Trophoblast cell (in vitro differentiated cells and primary cell): ENCODE measurements at places on chromosomes 1 and 21.
A peak's percentile ranks its signal among the peaks of the same experiment; 100 is the strongest.

- H3K36me3 ChIP-seq = no peaks in the 10 kb centered on the region
- H3K27me3 ChIP-seq = no peaks in the 10 kb centered on the region
- DNase-seq = no peak
- H3K27ac ChIP-seq = no peak overlapping the region
These were observed 48.2 kb upstream of the ACTRT2 start for GRCh38 chr1:2972879-2973575.

DNA sequence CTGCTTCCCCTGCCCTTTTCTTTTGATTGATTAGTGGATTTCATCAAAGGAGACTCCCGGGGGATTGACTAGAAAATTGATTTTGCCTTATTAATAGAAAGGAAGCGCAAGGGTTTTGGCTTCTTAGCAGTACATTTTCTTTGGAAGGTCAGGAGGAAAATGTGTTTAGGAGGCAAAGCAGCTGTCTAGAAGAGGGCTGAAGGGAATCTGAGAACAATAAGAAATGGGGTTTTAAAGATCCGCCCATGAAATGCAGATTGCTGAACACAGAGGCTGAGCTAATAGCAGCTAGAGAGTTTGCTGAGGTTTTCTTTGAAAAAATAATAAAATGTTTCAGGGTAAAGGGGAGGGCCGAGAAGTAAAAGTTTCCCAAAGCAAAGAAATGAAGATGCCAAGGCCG, 4.9 kb downstream of the SERTAD4 start:
- no peak overlapping the region for H3K27ac ChIP-seq
- H3K4me1 ChIP-seq = peaks cover 7% of the 10 kb centered on the region
- H3K4me3 ChIP-seq = no peak overlapping the region
- H3K36me3 ChIP-seq = peaks cover 25% of the 10 kb centered on the region
- DNase-seq = no peak

GRCh38 chr21:27369978-27370571, 403.2 kb upstream of the ADAMTS5 start:
- no peaks in the 10 kb centered on the region for H3K27me3 ChIP-seq
- H3K36me3 ChIP-seq = no peaks in the 10 kb centered on the region
- H3K4me3 ChIP-seq = no peak overlapping the region
- H3K27ac ChIP-seq = no peak overlapping the region
- DNase-seq = no peak
- H3K4me1 ChIP-seq = no peaks in the 10 kb centered on the region

DNA sequence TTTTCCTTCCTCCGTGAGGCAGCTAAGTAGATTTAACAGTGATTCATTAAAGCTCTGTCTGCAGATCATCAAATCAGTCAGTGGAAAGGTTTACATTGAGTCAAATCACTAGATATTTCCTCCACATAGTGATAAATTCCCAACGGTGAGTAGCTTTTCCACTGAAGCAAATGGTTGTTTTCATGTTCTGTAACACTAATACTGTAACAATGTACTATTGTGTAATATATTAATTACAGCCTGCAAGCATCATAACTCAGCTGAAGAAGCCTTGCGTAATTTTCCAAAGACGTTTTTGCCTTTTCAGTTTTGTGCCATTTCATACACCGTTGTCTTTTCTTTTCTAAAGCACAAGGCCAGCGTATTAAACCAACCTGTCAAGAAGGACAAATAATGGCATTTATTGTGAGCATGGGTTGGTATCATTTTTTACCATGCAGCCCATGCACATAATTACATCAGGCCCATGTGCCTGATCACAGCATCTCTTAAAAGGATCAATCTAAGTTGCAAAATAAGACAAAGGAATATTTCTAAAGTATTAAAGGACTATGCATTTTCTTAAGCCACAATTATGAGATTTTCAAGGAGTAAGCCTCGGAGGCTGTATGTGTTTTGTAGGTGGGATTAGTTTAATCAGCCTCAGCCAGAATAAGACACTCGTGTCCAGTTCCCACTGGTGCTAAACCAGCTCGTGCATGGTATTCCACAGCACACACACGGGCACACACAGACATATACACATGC, 16.7 kb upstream of the PDE9A start:
- peak; percentile 85 for DNase-seq
- H3K36me3 ChIP-seq = no peaks in the 10 kb centered on the region
- no peak overlapping the region for H3K27ac ChIP-seq

GRCh38 chr21:39562791-39563770, 49.7 kb upstream of the B3GALT5 start:
- no peak for DNase-seq
- no peak overlapping the region for H3K27ac ChIP-seq
- H3K4me1 ChIP-seq = peaks cover 6% of the 10 kb centered on the region

DNA sequence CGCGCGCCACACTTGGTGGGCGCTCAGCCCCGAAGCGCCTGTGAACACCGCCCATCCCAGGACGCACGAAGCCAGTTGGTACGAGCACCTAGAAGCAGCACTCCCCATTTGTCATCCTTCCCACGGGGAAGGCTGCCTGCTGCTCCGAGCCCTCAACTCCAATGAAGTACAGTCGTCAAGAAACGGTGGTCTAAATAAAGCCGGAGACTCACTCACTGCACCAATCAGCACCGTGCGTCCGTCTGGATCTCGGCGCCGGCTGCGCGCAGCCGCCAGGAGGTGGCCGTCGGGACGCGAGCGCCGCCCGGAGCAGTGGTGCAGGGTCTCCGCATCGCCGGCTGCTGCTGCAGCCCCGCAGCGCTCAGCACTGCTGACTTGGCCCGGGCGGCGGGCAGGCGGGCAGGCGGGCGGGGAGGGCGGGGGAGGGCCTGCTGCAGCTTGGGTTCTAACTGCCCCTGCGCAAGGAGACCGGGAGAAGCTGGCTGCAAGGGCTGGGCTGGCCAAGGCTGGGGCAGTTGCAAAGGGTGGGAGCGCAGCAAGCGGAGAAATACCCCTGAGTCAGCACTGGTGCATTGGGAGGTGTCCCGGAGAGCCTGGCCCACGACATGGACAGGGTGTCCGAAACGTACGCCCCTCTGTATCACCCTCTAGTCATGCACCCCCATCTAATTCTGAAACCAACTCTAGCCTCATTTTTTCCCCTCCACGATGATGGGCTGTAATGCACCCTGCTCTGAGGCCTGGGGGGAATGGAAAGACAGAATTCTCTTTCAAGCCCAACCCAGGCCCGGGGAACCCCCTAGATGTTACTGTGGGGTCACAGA, 35.8 kb upstream of the H6PD start:
- peak overlapping the region; percentile 14 for H3K4me3 ChIP-seq
- H3K4me1 ChIP-seq = no peaks in the 10 kb centered on the region
- H3K27ac ChIP-seq = no peak overlapping the region
- H3K36me3 ChIP-seq = no peaks in the 10 kb centered on the region
- H3K27me3 ChIP-seq = peaks cover 44% of the 10 kb centered on the region

GRCh38 chr1:9691108-9691445, 39.5 kb downstream of the PIK3CD start:
- DNase-seq = peak; percentile 17
- peaks cover 16% of the 10 kb centered on the region for H3K27me3 ChIP-seq
- H3K4me3 ChIP-seq = no peak overlapping the region
- no peaks in the 10 kb centered on the region for H3K36me3 ChIP-seq

DNA sequence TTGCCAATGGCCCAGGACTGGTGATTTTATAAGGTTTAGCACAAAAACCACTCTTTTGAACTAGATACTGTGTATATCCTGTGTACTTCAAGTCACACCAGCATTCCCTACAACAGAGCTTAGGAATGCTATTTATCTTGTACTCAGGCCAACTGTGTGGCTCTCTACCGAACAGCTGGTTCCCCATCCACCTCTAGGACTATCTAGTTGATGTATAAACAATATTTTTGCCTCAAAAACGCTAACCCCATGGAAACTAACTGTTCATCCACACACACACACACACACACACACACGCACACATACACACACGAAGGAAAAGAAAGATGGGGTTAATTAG, 28.7 kb upstream of the SLC45A3 start:
- no peak overlapping the region for H3K27ac ChIP-seq
- H3K27me3 ChIP-seq = no peaks in the 10 kb centered on the region
- H3K4me1 ChIP-seq = no peaks in the 10 kb centered on the region
- H3K36me3 ChIP-seq = peaks cover 1% of the 10 kb centered on the region
- DNase-seq = no peak
- no peak overlapping the region for H3K4me3 ChIP-seq
